ENCODE measurements at places on chromosomes 2 and 18.

GRCh38 chr18:22637787-22638186 lies 220.1 kb upstream of the CTAGE1 start:
- DNase-seq: no peak

- DNase-seq: no peak
Measured at GRCh38 chr2:54255230-54256090, 569 bp downstream of the TSPYL6 start.

- no peak for DNase-seq
Measured at GRCh38 chr2:20135631-20136050, 84.2 kb upstream of the LAPTM4A start.

DNA sequence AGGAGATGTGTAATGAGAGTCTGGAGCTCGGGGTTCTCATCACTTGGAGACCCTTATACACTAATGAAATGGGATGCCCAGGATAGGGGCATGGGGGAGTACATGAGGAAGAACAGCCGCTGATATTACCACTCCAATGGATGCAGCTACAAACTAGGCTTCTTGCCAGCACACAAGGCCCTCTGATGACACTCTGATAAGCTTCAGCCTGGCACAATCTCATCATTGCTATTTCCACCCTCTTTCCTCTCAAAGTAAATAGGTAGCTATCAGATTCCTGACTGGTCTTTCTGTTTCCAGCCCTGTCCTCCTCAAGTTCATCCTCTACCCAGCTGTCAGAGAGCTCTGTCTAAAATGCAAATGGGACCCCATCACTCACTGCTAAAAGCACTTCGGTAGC lies 103.0 kb downstream of the GPR39 start:
- no peak for DNase-seq

DNA sequence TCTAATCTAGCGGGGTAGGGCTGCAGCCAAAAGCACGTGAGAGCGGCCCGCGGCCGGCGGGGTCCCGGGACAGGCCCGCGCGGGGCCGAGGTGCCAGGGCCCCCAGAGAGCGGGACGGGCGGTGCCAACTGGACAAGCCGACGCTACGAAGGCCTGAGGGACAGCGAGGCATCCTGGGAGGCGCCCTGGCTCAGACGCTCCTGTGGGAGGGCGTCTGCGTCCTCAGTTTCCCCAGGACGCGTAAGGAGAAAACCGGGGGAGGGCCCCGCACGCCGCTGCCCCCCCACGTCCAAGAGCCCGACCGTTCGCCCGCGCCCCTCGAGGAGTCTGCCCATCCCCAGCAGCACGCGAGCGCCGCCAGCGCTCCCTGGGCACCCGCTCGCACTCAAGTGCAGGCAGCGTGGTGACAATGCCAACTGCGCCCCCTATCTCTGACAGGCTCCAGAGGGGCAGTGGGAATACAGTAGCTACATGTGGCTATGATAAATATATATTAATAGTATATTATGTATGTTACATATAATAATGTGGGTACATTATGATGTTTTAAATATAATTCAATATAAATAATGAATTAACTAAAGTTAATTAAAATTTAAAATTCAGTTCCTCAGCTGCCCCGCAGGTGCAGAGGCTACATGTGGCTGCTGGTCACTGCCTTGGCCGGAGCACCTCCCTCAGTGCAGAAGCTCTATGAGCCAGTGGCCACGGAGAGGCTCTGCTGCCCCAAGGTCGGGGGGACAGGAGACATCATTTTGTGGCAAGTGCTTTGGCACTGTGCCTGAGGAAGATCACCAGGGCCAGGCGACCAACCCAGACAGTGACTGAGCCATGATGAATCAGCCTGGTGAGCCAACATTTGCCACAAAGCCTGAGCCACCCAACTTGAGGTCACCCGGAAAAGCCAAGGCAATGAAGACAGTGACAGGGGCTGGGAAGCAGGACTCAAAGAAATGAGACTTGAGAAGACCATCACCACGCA lies 5.5 kb upstream of the SFT2D3 start:
- no peak for DNase-seq

GRCh38 chr2:217413193-217413592 lies 553.3 kb upstream of the TNP1 start:
- DNase-seq: no peak

- DNase-seq: no peak
Measured at GRCh38 chr2:159427048-159427447, 140.5 kb upstream of the WDSUB1 start.

DNA sequence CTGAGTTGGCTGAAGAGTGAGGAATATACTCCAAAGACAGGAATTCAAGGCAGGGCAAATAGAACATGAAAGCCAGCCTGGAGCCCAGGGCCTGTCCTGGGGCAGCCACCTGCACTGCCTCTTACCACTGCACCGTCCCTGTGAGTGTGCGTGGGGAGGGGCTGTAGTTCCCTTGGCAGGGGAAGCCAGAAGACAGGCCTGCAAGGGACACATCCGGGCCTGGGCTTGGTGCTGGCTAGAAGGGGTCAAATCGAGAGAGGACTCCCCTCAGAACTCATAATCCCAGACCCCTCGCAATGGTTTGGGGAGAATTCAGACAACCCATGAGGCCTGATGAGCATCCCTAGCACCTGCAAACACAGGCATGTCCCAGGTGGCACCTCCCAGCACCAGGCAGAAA lies 87.0 kb downstream of the HDAC4 start:
- DNase-seq: no peak
